ENCODE measurements at places on chromosomes 16 and 17.
A peak's percentile ranks its signal among the peaks of the same experiment; 100 is the strongest.

GRCh38 chr17:78272181-78272913, 40.9 kb downstream of the TMEM235 start:
- DNase-seq = peak; percentile 37

DNA sequence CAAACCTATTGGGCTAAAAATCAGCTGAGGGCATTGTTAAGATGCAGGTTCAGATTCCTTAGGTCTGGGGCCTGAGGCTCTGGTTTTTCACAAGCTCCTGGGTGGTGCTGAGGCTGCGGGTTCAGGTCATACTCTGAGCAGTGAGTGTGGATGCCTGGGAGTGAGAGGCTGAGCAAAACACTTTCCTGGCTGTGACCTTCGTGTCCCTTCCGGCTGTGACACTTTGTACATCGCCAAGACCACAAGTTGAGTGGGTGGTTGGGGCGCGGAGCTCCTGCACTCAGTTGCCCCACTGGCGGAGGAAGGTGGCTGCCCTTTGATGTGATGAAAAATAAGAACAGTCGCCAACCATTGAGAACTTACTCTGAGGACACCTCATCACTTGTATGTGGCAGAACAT, 24.8 kb downstream of the CCR7 start:
- DNase-seq = no peak

DNA sequence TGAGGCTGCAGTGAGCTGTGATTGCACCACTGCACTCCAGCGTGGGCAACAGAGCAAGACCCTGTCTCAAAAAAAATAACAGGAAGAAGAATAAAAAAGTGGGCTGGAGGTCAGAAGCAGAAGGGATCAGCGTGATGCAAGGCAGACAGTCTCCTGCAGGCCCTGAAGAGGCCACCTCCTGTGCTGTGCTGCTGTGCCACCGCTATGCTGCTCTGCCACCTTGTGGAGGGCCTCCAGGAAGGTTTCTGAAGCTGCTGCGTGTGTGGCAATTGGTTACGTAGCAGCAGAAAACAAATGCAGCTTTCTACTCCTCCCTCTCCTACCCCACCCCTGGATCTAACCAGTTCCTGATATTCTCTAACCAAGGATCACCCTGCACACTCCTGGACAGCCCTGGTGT, 815.5 kb downstream of the KCNJ18 start:
- no peak for DNase-seq

GRCh38 chr17:36609498-36609862, 8.1 kb downstream of the MRM1 start:
- DNase-seq = no peak

GRCh38 chr17:54899721-54900456, 763 bp upstream of the TOM1L1 start:
- DNase-seq = peak; percentile 24

DNA sequence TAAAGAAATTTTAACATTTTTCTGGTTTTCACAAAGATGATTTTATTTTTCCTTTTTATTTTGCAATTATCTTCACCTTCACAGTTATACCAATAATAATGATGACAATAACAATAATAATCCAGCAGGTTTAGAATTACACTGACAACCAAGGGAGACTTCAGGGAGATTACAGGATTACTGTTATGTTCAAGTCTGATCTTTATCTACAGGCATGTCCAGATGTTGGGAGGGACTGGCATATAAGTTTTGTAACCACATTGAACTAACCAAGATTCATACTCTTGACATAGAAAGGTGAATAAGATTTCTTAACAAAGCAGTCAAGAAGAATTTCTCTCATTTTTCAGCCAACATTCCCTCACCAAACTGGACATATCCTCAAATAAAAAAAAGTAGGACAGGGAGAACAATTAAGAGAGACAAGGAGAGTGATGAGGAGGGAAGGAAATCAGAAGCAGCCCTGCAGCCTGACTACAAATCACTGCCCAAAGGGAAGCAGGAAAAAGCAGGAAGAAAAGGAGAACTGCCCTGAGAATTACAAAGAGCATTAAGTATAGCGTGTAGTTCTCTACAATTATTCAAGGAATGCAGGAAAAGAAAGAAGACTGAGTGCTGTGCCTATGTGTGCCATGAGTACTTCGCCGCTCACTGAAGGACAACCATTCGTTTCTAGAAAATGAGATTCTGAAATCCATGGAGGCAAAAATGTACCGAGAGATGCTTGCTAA, 155.7 kb upstream of the C17orf78 start:
- DNase-seq = no peak

Measured in astrocyte of the hippocampus (primary cell).